Stimulated activated CD4-positive, alpha-beta T cell treated with anti-CD3 and anti-CD28 coated beads, Interleukin-1b, Interleukin-23, amount 100 ng/mL, for 1 hour (primary cell): ENCODE measurements at places on chromosomes 4 and X.

GRCh38 chrX:48589482-48590162, 7.7 kb upstream of the WDR13 start:
- DNase-seq = no peak

GRCh38 chr4:94534401-94535312, 82.9 kb downstream of the PDLIM5 start:
- DNase-seq = no peak

GRCh38 chrX:6134255-6134654, 94.4 kb downstream of the NLGN4X start:
- no peak for DNase-seq

GRCh38 chrX:20666331-20666730, 399.6 kb upstream of the RPS6KA3 start:
- no peak for DNase-seq

DNA sequence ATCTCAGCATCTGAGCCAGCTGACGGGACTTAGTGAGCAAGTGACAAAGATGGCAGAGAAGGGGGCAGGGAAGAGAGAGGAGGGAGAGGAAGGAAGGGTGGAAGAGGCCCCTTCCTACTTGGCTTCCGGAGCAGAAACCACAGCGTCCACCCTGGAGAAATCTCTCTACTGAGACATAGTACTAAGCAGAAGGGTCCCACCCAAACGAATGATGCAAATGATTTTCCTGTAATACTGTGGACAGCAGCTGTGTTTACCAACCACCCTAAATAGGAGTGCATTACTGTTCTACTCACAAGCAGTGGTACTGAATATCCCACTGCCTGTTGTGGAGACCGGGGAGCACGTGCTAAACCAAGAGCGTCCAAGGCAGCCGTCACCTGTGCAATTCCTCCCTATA, 29.4 kb downstream of the DTHD1 start:
- DNase-seq = no peak

- DNase-seq = no peak
Observed at GRCh38 chr4:100288161-100288560, 97.9 kb upstream of the DDIT4L start.

DNA sequence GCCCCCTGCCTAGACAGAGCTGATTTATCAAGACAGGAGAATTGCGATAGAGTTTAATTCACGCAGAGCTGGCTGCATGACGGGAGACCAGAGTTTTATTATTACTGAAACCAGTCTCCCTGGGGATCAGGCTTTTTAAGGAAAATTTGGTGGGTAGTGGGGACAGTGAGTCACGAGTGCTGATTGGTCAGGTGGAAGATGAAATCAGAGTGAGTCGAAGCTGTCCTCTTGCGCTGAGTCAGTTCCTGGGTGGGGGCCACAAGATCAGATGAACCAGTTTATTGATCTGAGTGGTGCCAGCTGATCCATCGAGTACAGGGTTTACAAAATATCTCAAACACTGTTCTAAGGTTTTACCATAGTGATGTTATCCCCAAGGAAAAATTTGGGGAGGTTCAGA, 36.6 kb downstream of the MYOZ2 start:
- DNase-seq = no peak

DNA sequence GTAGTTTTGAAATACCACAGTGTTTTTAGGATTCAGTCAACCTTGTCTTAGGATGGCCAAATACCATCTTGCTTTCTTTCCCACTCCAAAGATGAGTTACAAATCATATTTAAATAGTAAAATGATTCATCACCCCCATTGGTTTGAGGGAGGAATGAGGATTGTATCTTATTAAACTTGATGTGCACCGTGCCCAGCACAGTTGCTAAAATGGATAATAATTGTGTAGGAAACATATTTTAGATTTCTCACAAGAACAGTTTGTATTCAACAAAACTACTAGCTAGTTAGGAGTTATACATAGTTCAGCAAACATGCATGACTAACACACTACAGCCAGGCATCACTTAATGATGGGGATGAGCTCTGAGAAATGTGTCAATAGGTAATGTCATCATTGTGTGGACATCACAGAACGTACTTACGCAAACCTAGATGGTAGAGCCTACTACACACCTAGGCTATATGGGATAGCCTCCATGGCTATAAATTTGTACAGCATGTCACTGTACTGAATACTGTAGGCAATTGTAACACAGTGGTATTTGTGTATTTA, 245.4 kb downstream of the FBXW7 start:
- no peak for DNase-seq

DNA sequence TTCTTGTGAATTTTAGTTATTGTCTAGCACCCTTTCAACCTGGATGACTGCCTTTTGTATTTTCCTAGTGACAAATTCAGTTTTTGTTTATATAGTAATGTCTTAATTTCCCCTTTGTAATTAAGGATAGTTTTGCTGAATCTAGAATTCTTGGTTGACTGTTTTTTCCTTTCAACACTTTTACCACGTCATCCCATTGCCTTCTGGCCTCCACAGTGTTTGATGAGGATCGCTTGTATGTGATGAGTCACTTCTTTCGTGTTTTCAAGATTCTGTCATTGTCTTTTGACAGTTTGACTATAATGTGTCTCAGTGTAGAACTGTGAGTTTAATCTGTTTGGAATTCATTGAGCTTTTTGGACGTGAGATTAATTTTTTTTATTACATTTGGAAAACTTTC, 30.1 kb downstream of the KDM6A start:
- DNase-seq = no peak

- DNase-seq = no peak
Observed at GRCh38 chr4:1293991-1294390, 4.3 kb downstream of the MAEA start.

GRCh38 chr4:128347175-128347868, 59.7 kb upstream of the PGRMC2 start:
- DNase-seq = no peak

DNA sequence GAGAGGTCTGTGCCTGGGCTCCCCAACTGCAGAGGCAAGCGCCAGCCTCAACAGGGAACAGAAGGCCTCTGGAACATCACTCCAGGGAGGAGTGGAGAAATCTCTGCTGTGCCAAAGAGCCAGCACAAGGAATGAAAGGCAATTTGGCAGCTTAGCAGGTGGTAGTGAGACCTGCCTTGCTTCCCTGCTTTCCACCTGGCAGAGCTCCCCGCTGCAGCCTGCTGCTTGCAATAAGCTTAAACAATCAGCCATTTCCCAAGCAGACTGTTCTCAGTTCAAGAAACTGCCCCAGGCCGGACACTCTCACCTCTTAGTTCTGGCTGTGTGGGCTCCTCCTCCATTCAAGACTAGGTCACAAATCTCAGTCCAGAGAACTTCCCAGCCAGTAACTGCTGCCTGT, 370.6 kb downstream of the MAGEB5 start:
- DNase-seq = no peak

DNA sequence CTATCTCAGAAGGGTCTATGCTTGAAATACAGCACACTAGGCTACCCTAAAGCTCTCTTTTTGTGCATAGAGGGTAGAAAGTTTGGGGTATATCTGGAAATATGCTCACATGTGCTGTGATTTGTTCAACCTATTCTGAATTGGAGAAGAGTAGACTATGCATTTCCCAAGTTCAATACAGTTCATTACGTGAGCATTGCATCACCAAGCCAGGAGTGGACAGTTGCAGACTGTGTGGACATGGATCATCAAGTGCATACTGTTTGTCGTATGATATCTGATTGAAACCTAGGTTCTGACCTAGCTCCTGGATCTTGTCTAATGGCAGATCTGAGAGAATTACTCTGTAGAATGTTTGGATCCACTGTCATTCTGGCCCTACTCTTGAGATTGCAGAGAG, 161.1 kb downstream of the FRAS1 start:
- DNase-seq = no peak
